ENCODE measurements at places on chromosomes 2 and 18.
A peak's percentile ranks its signal among the peaks of the same experiment; 100 is the strongest.

DNA sequence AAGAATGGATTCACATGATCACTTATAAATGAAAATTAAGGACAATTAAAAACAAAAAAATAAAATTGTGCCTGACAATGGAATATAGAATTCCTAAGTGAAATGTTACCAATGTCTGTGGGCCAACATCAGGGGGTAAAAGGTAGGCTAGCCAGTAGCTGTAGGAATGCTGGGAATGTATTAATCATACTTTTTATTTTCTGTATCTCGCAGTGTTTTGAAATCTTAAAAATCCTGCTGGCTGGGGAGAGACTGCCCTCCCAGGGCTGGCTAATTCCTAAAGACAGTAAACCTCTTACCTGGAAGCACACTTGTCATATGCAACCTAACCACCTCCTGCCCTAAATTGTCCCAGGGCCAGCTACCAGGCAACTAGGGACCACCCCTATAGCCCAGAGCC, 69.8 kb downstream of the REV1 start:
- DNase-seq: no peak

GRCh38 chr2:162174746-162175145, 22.7 kb upstream of the GCG start:
- DNase-seq: no peak

GRCh38 chr18:44709307-44710126, 28.8 kb downstream of the SETBP1 start:
- DNase-seq: no peak

DNA sequence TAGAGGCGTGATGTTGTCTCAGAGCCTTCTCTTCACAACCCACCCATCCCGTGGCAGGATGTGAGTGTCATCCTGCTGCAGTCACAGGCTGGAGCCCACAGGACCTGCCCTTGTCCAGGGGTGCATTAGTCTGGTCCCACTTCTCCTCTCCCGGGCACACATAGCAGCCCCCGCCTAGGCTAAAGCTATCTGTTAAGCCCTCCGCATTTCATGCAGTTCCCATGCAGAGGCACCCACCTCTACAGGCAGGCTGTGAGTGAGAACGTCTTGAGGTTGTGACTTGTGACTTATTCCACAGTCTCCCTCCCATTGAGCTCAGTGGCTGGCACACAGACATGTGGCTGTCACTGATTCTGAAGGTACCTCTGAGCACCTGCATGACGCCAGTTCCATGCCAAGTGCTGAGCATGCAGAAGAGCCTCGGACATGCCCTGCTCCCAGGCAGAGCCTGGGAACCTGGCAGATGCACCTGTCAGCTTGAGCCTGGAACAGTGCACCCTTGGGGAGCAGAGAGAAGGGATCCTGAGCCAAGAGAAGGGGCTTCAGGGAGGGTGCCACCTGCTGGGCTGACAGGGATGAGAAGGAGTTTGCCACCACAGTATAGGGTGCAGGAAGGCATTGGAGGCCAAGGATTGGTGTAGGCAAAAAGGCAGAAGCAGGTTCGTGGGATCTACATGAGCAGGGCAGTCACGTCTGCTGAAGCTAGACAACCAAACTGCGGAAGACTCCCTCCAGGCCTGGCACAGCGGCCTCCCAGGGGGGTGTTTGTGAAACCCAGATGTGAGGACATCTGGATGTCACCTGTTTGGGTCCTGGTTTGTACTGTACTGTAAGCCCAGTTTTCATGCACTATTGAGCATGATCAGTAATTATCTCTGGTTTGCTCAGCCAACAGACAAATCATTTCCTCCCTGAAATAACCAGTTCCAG, 213.6 kb downstream of the GLI2 start:
- DNase-seq: no peak

GRCh38 chr2:161905389-161906046, 168.5 kb downstream of the DPP4 start:
- peak; percentile 33 for DNase-seq

DNA sequence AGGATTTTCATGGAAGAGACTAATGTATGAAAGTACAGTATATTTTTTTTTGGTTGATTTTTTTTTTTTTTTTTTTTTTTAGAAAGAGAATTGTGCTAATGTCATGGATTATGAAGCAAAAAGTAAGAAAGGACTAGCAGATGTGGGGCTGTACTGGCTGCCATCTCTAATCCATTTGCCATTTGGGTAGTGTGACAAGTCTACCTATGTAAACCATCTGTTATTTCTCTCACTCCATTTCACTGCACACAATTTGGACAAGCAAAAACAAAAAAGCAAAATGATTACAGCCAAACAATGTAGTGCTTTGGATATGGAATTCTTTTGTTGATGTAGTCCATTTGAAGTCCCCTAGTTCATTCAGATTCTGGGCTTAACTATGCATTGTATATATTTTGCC, 1355.4 kb downstream of the LRP1B start:
- no peak for DNase-seq

DNA sequence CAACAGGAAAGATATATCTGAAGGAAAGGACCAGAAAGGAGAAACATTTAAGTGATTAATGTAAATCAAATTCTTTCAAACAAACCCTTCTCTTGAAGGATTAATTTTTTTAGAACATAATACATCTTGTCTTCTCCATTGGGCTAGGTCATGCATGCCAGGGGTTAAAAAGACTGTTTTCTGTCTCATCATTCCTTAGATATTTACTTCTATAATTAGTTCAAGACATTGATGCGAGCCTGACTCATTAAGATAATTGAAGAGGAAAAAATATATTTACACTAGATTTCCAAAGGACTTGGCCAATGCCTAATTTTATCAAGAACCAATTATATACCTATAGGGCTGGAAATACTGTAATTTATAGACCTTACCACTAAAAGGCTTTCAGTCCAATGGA, 166.6 kb upstream of the SETBP1 start:
- no peak for DNase-seq

DNA sequence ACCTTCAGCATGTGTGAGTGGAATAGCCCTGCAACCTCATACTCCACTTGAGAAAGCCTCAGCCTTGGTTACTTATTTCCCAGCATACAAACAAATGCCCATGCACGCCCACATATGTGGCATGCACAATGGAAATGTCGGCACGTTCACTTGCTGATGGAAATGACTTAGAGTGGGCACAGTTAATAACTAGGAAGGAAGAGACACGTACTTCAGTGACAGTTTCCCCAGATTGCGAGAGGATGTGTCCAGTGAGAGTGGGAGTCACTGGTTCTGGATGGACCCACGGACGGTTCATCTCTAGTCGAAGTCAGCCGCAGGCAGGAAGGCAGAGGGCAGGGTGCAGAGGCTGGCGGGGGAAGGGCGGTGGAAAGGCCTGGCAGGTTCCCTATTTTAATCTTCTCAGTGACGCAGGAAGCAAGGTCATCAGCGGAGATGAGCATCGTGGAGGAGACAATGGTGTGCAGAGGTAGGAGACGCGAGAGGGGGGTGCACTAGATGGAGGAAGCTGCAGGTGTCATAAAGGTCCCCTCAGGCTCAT, 350.7 kb upstream of the MYT1L start:
- DNase-seq: no peak

DNA sequence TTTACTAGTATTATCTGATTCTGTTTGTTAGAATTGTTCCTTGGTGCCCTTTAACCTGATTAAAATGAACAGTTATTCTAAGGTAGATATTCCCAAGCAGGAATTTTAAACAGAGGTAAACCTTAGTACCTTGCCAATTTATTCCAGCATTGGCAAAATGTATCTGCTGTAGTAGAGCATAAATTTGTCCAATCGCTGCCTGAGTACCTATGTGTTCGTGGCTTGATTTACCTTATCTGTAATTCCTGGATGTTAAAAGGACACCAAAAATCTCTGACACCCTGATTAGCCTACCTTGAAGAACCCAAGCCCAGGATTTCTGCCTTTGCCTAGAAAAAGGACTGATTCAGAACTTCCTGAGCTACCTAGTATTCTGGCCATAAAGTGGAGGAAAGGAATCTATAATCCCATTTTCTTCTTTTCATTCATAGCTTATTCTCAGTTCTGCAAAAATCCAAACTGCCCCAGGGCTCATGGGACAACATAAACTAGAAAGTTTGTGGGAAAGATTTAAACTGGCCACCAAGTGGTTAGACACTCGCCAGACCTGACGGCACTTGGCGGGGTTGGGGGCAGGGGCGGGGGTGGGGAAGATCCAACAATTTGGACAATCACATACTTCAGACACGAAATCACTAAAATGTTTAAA, 16.2 kb upstream of the ZCCHC2 start:
- no peak for DNase-seq

DNA sequence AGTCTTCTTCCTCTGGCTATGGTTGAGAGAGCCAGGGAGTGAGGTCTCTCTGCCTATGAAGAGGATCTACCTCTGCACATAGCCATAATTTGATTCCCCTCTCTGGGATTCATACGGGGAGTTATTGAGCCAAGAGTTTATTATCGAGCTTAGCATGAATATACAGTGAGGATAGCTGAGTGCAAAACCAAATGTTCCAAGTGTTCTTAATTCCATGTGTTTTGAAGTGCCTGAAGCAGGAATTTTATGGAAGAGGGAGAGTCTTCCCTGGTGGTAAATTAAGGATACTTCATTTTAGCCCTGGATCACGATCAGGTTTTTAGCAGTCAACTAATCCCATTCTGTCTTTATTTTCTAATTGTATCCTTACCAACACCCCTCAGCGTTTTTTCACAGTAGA, 270.6 kb downstream of the C1D start:
- DNase-seq: no peak

- DNase-seq: no peak
Measured at GRCh38 chr2:241926541-241927311, 57.2 kb downstream of the RTP5 start.

GRCh38 chr2:198285216-198285615, 480.8 kb downstream of the PLCL1 start:
- no peak for DNase-seq

DNA sequence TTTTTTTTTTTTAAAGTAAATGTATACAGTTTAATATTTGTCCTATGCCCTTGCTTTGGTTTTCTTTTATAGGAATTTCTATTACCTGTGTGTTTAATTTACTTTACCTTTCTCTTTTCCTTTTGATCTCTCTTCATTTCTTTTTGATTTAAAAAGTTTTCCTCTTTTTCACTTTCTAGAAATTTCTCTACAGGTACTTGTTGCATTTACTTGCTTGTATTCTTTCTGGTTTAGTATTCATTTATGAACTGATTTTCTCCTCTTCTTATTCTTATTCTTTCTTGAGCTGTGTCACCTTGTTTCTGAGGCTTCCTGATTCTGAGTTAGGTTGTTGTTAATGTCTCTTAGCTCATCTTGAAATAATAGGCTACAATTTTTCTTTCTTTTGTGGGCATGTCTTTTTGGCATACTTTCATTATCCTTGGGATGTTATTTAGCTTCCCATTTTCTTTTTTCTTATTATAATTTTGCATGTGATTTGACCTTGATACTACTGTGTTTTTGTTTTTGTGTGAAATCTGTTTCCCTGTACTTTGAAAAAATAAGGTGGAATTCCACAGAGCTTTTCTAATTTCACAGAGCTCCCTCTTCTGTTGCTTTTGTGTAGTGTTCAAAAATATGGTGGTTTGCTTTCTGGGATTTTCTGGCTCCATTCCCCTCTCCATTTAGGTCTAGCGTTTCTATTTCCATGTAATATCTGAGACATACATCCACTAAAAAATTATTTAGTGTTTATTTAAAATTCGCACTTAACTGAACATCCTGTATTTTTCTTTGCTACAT, 25.5 kb upstream of the ALMS1 start:
- DNase-seq: no peak
